ENCODE measurements at places on chromosomes 5 and 9.

- DNase-seq = peak; percentile 27
These were observed 15.0 kb upstream of the PTBP3 start for GRCh38 chr9:112348257-112349007.

- no peak for DNase-seq
These were observed 71.3 kb downstream of the KDM4C start for GRCh38 chr9:6829027-6829426.

- no peak for DNase-seq
These were observed 613.5 kb downstream of the TLE4 start for GRCh38 chr9:80185112-80185738.

DNA sequence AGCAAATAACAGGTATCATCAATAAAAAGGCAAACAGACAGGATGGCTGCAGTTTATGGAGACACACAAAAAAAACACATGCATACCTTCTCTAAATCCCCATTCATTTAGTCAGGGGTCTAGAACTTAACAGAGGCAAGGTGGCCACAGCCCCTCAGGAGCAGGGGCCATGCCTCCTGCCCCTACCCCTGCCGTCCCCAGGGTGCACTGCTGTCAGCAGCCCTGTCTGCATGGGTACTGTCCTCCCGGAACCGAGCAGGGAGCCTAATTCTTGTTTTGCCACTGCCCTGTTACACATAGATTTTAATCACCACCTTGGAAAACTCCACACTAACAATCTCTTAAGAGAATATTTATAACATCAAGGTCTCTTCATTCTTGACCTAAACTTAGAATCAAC lies 39.0 kb downstream of the ADAMTS12 start:
- DNase-seq = no peak

- no peak for DNase-seq
These were observed 82.4 kb upstream of the IFNK start for GRCh38 chr9:27441741-27442070.

GRCh38 chr9:9730174-9730573 lies 882.6 kb downstream of the PTPRD start:
- DNase-seq = no peak

DNA sequence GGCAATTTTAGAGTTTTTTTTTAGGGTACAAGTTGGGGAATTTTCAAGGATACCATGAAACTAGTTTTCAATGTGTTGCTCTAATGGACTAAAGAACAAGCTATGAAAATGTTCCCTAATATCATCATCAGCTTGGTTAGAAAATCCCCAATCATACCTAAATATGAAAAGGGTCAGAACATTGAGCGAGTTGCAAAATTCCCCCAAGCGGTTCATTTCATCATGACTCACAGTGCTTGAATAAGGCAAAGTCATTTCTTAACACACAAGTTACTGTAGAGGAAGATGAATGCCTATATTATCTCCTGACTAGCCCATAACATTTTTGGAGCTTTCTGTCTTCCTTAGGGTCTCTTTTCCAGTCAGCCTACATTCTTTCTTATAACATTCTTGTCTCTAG lies 62.7 kb downstream of the ST8SIA4 start:
- DNase-seq = no peak

DNA sequence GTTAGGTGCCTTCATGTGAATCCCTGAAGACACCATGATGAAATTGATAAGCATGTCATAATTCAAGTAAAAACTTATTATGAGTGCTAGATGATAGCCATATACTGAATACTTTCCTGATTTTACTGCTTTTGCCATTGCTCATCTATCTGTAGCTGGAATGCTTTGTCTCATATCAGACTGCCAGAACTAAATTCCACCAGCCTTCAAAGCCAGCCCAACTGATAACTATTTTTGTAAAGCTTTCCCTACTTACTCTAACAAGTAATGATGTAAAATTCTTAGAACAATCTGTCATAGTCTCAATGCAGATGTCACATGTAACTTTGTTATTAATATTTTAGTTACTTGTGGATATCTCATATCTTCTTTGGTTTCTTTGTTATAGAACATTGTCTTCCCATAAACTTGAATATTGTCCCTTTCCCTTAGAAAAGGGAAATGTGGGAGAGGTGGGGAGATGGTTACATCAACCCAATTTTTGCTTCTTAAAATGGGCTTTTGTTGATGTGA lies 128.3 kb downstream of the ZCCHC7 start:
- DNase-seq = no peak

DNA sequence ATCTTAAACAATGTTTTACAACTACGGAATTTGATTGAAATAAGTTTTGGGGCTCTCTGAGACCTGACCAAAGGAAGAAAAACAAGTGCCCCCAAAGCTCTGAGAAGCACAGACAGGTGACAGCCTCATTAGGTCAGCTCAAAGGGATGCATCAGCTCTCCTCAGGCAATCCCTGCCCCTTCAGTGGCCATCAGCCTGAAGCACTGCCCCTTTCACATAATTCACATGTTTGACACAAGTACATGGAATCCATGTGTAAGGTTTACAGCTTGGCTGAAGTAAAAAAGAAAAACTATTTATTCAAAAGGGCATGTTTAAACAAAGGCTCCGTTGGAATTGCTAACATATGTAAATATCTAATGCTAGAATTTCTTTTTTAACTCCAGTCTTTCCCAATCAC lies 56.3 kb downstream of the TSSK1B start:
- no peak for DNase-seq

DNA sequence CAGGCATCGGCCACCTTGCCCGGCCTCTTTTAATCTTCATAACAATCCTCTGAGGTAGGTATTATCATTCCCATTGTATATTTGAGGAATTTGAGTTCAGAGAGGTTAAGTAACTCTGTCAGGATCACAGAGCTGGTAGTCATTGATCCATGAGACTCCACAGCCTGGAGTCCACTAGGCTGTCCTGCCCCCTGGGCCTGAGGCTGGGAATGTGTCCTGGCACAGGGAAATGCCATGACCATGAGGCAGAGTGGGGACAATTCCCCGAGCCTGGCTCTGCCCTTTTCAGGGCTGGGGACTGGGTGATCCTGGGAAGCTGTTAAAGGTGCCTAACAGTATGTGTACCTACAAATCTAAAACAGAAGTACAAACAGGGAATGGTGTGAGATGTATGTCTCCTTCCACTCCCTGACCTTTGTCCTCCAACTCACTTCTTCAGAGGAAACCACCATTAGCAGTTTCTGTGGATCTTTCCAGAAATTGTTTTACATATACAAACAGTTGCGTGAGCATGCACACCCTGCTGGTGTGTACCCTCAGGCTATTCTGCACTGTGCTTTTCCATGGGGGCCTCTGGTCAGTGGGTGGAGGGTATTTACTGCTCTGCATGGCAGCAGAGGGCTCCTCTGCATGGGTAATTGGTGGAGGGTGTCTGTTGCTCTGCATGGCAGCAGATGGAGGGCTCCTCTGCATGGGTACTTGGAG lies 53.8 kb downstream of the NDST1 start:
- no peak for DNase-seq

DNA sequence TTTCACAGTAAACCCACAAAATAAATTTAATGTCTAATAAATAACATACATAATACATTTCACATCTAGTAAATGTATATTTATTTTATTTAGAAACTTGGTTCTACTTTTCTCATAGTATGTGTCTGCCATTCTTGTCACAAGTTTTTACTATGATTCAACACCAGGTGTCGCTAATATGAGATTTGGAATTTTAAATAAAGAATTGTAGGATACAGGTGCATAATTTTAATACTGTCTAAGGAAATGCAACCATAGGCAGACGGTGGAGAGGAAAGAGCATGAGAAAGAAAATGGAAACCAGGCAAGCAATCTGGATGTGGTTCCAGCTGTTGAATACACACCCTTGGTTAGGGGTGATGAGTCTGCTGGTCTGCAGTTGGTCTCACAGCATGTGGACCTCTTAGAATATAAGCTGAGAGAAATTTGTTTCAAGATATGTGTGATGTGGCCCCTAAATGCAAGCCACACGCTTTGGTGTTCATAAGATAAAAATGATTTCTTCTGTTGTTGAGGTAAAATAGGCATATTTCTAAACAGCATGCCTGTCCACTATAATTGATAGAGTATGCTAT lies 114.7 kb upstream of the TXNDC8 start:
- DNase-seq = no peak

- DNase-seq = no peak
These were observed 1.4 kb downstream of the TJP2 start for GRCh38 chr9:69175486-69175885.

DNA sequence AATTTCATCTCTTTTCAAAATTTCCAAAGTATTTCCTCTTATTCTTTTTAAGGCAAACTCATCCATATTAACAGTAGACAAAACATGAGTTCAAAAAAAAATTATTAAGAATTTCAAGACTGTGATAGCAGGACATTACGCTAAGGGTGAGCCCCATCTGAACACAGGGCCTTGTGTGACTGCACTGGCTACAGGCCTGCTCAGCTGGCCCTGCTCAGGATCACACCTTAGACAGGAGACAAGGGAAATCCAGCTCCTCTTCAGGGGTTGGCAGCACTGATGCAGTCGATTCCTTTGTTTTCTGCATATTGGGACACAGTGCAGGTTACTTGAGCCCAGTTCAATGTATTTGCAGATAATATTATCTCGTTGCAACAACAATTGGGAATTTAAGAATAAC lies 444.7 kb downstream of the PLK2 start:
- no peak for DNase-seq

DNA sequence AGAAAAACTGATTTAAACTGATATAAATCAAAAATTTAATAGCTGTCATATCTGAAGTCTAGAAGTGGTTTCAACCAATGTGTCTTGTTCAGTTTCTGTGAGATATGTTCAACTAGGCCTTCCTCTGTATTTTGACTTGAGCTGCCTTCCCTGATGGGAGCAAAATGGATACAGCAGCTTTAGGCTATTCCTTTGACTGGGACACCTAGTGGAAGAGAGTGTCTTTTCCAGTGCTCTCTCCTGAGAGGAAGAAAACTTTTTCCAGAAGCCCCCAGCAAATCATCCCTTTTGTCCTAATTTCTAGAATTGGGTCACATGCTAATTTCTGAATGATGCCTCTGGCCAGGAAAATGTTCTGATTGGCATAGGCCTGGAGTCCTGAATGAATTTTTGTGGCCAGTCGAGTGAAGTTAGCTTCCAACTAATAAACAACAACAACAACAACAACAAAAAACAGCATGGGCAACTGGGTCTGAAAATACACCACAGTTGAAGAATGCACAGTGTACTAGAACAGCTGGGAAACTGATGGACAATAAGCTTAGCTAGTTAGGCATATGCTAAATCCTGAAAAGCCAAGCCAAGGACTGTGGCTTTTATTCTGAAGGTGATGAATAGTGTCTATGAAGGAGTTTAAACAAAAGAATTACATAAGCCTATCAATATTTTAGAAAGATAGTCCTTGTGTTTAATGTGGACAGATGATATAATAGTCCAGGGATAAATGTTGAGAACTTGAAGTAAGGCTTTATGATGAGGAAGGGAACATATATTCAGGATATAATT lies 125.7 kb downstream of the FBN2 start:
- DNase-seq = no peak

DNA sequence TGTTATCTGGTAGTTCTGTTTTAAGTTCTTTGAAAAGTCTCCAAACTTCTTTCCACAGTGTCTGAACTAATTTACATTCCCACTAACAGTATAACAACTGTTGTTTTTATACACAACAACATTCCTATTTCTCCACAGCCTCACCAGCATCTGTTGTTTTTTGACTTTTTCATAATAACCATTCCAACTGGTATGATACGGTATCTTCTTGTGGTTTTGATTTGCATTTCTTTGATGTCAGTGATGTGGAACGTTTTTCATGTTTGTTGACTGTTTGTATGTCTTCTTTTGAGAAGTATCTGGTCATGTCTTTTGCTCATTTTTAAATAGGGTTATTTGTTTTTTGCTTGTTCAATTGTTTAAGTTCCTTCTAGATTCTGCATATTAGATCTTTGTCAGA lies 12.6 kb upstream of the GRAMD2B start:
- DNase-seq = no peak

DNA sequence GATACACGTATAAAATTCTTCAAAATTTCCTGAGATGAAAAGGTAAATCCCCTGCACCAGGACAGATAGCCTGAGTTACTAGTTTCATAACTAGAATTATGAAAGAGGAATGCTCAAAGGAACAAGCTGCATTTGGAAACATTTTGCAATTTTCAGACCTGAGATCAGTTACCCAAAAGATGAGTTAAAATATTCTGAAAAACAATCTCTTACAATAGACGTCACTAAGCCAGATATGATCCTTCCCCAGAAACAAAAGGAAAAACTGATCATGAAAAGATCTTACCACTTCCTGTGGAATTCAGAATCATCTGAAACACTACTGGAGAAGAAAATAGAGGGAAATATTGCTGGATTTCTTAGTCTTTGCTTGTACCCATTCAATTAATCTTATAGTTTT lies 204.7 kb downstream of the ARRDC3 start:
- no peak for DNase-seq

GRCh38 chr9:90578126-90578815 lies 64.4 kb downstream of the DIRAS2 start:
- no peak for DNase-seq

DNA sequence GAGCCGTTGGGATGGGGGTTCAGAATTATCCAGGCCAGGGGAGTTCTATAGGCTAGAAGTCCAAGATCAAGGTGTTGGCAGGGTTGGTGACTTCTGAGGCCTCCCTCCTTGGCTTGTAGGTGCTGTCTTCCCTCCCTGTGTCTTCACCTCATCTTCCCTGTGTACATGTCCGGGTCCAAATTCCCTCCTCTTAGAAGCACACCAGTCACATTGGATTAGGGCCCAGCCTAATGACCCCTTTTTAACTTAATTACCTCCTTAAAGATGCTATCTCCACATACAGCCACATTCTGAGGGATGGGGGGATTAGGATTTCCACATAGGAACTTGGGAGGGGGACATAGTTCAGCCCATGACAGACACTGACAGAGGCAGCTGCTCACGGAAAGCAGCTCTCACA lies 12.1 kb downstream of the LRSAM1 start:
- DNase-seq = no peak

DNA sequence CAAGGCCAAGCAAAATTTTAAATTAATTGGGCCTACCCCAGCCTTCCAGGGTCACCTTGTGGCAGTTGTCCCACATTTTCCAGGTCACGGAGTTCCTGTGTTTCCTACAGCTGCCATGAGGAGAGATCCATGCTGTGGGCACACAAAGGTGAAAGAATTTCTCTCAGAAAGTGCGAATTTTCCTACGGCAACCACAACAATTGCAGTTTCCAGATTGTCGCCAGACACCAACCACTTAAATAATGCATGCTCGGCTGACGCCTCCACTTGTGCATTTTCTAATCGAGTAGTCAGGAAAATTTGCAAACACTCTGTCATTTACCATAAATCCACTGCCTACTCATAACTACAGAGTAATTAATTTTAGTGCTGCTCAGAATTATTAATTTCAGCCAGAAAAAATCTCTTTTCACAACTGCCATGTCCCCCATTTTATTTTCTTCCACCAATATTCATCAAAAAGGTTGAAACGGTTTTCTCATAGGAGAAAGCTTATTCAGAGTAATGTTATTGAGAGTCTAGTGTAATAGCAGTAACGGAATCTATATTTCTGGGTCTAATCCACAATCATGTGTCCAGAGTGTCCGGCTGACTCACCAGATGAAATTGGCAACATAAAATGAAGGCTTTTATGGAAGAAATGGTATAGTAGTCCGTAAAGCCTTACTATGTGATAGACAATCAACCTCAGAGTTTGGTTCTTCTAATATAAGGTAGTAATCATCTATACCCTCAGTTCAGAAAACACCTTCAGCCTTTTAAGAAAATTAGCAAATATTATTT lies 389.8 kb downstream of the NR2F1-AS1 start:
- no peak for DNase-seq

GRCh38 chr9:37990404-37991015 lies 78.5 kb downstream of the SHB start:
- DNase-seq = no peak

GRCh38 chr5:124240732-124241131 lies 505.7 kb downstream of the ZNF608 start:
- no peak for DNase-seq

Measured in effector memory CD8-positive, alpha-beta T cell (primary cell).